ENCODE measurements at places on chromosomes 1 and 21. TPM values are rescaled to one million over a fixed set of nuclear protein-coding genes. Genes with fewer than 3 reads are reported as not detected.

Gene C4BPB
- not detected for total RNA-seq

- DNase-seq, result no peak
Measured at GRCh38 chr1:168179438-168180147, 831 bp downstream of the TIPRL start.

- DNase-seq, result no peak
Measured at GRCh38 chr1:60655679-60656355, 426.5 kb upstream of the NFIA start.

DNA sequence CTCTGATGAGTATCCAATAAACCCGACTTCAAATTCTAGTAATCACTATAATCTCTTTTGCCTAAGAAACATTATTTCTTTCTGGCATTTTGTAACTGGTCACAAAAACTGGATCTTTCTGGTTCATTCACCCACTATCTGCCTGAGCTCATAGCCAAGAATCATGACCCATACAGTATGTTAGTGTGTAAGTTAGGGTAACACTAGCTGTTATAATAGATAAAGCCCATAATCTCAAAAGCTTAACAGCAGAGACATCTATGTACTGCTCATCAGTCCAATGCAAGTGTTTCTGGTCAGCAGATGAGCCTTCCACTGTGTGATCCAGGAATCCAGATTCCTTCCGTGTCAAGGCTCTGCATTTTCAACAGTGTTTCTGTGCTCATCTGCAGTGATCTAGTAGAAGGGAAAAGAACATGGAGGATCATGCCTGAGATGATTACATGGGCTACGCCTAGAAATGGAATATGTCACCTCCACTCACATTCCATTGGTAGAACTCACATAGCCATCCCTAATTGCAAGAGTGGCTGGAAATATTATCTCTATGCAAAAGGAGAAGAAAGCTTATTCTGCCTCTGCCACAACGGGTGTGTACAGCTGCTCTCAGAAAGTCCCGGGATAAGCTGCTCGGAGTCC lies 27.7 kb downstream of the RRAGC start:
- no peak for DNase-seq

DNA sequence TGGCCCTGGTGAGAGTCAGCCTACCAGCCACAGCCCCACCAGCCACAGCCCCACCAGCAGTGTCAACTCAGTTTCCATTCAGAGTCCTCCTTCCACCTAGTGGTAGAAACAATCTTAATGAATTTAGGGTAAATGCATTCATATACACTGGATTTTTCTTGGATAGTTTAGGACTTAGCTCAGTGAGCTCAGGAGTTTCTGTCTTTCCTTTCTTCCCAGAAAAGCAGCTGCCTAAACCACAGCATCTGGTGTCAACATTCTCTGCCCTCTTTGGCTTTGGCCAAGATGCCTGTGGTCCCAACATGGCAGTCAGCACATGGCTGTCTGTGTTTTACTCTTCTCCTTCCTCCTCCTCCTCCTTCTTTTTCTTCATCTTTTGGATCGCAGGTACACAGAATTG lies 94.0 kb downstream of the CLIC6 start:
- no peak for DNase-seq

DNA sequence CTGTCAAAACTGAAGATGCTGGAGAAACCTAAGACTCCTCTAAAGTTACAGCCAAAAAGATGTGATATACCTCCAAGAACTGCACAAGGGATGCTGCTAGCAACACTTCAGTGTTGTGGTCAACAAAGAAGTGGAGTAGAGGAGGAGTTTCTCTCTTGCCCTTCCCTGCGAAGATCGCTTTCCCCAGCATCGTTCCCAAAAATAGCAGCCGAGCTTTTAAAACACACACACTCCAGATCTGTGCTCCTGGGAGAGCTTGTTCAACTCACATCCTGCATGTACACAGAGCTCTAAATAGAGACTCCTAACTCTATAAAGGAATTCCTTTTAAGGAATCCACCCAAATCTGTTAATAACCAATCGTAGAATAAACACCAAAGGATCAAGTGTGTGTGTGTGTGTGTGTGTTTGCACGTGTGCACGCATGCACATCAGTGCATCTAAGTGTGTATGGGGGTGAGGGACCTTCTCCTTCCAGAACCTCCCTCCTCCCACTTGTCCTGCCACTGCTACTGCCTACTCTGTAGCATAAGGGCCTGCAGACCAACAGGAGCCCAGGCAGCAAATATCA lies 58.5 kb downstream of the PSMG1 start:
- no peak for DNase-seq

DNA sequence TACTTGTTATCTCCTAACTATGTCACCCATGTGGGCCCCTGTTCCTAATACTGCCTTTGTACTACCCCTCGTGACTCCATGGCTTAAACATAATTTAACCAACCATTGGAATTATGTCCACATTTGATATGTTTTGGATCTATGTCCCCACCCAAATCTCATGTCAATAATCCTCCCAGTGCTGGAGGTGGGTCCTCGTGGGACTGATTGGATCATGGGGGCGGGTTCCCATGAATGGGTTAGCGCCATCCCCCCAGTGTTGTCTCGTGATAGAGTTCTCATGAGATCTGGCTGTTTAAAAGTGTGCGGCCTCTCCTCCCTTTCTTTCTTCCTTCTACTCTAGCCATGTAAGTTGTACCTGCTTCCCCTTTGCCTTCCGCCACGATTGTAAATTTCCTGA lies 9.8 kb downstream of the CBR1 start:
- DNase-seq, result no peak

- no peak for DNase-seq
Measured at GRCh38 chr1:167658574-167659328, 28.7 kb downstream of the RCSD1 start.

Gene VWA1
- 25.0 TPM for total RNA-seq

GRCh38 chr1:7407980-7408770 lies 362.9 kb upstream of the VAMP3 start:
- no peak for DNase-seq
